ENCODE measurements at places on chromosomes 16 and 17. TPM values are rescaled to one million over a fixed set of nuclear protein-coding genes. Genes with fewer than 3 reads are reported as not detected.

CALCOCO2 gene
- total RNA-seq: 93.3 TPM

- DNase-seq: no peak
- no peak overlapping the region for H3K4me3 ChIP-seq
- no peak overlapping the region for H3K27ac ChIP-seq
- no peaks in the 10 kb centered on the region for H3K36me3 ChIP-seq
Measured at GRCh38 chr17:79465011-79465680, 145.7 kb downstream of the RBFOX3 start.

KRT39 gene
- total RNA-seq: not detected

DNA sequence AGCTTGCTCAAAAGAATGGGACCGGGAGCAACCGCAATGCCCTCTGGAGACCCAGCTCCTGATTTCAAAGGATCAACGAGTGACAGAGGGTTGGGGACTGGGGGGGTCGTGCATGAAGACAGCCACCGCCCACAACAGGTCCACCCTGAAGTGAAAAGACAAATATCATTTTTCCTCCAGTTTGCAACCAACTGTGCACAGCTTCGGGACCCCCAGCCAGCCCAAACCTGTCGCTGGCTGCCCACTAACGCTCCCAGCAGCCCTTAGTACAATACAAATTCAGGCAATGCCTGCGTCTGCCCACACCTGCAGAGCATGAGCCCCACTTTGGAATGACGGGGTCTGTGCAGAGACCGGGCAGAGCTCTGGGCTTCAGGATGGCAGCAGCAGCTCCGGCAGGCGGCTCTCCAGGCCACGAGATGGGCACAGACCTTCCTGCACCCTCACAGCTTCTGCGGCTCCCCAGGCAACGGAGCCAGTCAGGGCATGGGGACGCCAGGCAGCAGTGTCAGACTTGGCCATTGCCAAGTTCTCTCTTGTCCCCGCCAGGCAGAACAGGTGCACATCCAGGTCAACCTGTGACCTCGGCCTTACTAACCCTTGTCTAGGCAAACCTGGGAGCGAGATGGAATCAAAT, 60.1 kb downstream of the TBC1D16 start:
- no peaks in the 10 kb centered on the region for H3K4me1 ChIP-seq
- no peaks in the 10 kb centered on the region for H3K36me3 ChIP-seq
- no peak overlapping the region for H3K27ac ChIP-seq

DNA sequence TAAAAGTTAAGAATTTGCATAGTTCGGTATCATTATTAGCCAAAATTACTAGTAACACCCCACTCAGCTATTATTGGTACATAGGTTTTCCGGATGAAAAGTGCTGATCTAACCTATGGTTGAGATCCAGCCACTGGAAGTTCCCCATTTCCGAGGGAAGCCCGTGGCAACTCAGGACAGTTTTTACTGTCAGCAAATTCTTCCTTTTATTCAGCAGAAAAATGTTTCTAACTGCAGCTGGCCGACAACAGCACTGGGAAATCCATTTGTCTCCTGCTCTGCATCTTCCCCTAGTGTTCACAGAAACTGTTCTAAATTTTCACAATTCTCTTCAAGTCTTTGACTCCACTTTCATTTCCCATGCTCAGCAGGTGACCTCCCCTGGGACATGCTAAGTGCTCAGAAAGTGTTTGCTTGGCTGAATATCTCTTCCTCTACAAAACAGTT, 15.5 kb upstream of the MMD start:
- H3K27ac ChIP-seq: no peak overlapping the region
- H3K27me3 ChIP-seq: no peaks in the 10 kb centered on the region
- peaks cover 8% of the 10 kb centered on the region for H3K4me1 ChIP-seq
- no peaks in the 10 kb centered on the region for H3K36me3 ChIP-seq

DNA sequence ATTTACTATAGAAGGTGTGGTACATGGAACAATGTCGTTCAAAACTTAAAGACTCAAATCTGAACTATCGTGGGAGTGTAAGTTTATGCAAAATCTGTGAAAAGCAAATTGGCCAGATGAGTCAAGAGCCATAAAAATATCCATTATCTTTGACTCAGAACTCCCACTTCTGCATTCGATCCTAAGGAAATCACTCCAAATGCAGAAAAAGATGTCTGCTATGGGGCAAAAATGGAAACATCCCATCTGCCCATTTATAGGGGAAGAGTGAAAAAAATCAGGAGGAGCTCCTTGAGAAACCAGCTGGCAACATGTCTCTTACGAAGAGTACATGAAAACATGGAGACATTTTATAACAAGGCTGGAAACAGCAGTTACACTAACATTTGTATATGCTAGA, 43.6 kb upstream of the CCDC182 start:
- H3K4me1 ChIP-seq: no peaks in the 10 kb centered on the region
- no peak overlapping the region for H3K27ac ChIP-seq
- H3K36me3 ChIP-seq: no peaks in the 10 kb centered on the region
- DNase-seq: no peak

GRCh38 chr16:84618581-84619460, 943 bp upstream of the COTL1 start:
- peak; percentile 43 for DNase-seq
- H3K36me3 ChIP-seq: no peaks in the 10 kb centered on the region
- no peaks in the 10 kb centered on the region for H3K27me3 ChIP-seq

KRTAP4-7 gene
- not detected for total RNA-seq

CIBAR2 gene
- not detected for total RNA-seq

- H3K4me3 ChIP-seq: no peak overlapping the region
- peaks cover 11% of the 10 kb centered on the region for H3K4me1 ChIP-seq
- DNase-seq: no peak
Measured at GRCh38 chr17:35773679-35774425, 13.2 kb downstream of the C17orf50 start.

- no peaks in the 10 kb centered on the region for H3K36me3 ChIP-seq
- no peak overlapping the region for H3K4me3 ChIP-seq
- DNase-seq: no peak
- no peaks in the 10 kb centered on the region for H3K27me3 ChIP-seq
- H3K4me1 ChIP-seq: no peaks in the 10 kb centered on the region
Measured at GRCh38 chr17:62793919-62794665, 14.0 kb downstream of the MARCHF10 start.

CD300H gene
- not detected for total RNA-seq

DNA sequence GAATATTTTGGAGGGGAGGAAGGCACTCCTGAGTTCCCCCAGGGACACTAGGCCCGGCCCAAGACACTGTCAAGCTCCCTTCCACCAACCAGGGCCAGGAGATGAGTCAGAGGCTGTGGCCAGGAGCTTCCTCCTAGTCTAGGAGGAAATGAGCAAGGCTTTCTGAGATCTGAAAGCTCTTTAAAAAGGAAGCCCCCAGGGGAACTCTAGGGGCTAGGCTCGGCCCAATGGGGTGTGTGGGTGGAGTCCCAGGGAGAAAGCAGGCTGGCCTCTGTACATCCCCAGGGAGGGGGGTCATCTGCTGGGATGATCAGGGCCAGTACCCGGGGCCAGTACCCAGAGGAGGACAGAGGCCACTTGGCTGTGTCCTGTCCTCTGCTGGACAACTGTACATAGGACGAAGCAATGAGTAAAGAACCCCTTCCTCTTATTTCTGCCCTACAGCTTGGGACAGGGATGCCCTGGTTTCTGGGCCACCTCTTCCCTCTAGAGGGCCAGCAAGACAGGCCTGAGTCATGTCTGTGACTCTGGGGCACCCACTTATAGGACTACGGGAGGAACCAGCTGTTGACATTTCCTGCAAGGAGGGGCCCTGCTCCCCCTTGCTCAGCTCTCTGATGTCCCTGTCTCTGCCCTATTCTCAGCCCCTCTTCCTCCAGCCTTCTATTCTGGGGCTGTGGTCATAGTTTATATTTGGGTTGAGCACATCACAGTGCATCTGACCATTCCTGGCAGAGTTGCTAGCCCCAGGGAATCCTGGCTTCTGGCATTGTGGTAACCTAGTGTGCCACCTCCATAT, 2.7 kb downstream of the FHOD1 start:
- no peak overlapping the region for H3K4me3 ChIP-seq
- no peaks in the 10 kb centered on the region for H3K36me3 ChIP-seq
- DNase-seq: peak; percentile 63
- H3K4me1 ChIP-seq: no peaks in the 10 kb centered on the region
- H3K27me3 ChIP-seq: no peaks in the 10 kb centered on the region

KRT32 gene
- total RNA-seq: not detected

DNA sequence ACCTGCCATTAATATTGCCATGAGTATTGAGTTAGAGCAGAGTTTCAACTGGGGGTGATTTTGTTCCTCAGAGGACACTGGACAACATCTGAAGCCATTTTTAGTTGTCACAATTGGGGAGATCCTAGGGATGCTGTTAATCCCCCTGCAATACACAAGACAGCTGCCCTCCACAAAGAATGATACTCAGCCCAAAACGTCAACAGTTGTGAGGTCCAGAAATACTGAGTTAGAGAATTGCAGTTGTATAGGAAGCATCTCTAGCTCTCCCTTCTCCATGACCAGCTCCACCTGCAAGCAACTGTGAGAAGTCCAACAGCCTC, 614.0 kb upstream of the CDH5 start:
- no peak overlapping the region for H3K4me3 ChIP-seq
- no peak overlapping the region for H3K27ac ChIP-seq
- DNase-seq: no peak
- no peaks in the 10 kb centered on the region for H3K27me3 ChIP-seq

TRPV2 gene
- total RNA-seq: 5.5 TPM

ABCA5 gene
- total RNA-seq: 35.1 TPM

DNA sequence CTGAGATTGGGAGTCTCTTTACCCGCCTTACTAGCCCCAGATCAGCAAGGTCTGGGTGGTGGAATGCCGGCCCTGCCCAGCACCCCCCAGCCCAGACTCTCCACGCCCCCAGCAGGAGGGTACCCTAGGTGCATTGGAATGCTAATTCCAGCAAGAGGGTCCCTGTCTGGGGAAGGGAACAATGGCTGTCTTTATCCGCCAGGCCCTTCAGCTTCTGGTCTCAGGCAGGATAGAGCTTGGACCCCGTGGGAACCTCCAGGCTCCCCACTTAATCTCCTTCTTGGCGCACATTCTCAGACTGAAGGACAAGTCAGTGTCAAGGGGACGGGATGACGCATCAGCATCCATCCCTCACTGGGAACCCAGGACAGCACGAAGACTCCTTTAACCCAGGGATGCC, 85.1 kb downstream of the LITAF start:
- no peaks in the 10 kb centered on the region for H3K27me3 ChIP-seq
- no peak overlapping the region for H3K4me3 ChIP-seq
- peaks cover 12% of the 10 kb centered on the region for H3K4me1 ChIP-seq
- no peaks in the 10 kb centered on the region for H3K36me3 ChIP-seq

DNA sequence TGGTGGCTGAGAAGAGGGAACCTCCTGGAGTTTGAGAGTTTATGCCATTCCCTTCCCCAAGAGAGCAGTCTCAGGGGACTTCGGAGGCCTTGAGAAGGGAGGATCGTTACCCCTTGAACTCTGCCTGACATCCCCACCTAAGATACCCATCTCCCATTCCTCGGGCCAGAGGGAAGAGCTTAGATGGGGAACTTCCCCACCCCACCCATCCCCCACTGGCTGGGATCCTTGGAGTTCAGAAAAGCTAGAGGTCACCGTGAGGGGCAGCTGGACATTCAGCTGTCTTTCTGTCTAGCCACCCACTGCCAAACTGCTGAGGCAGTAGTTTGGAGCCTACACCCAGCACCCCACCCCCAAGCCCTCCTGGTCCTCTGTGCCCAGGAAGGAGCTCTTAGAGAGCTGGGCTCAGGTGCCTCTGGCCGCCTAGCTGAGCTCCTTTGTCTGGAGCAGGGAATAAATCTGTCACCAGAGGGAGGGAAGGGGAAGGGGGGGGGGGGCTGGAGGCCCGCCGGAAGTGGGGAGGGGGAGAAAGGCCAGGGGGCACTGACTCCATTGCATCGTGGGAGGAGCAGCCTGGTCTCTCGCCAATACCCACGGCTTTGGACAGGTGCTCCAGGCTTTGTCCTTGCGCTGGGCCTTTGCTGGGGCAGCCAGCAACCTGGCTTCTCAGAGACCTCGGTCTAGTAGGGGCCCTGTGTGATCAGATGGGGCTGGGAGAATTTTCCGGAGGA, 1.0 kb downstream of the HSD11B2 start:
- peaks cover 26% of the 10 kb centered on the region for H3K4me1 ChIP-seq
- no peaks in the 10 kb centered on the region for H3K36me3 ChIP-seq
- H3K27me3 ChIP-seq: no peaks in the 10 kb centered on the region
- DNase-seq: no peak
- H3K27ac ChIP-seq: peak overlapping the region; percentile 19

DNA sequence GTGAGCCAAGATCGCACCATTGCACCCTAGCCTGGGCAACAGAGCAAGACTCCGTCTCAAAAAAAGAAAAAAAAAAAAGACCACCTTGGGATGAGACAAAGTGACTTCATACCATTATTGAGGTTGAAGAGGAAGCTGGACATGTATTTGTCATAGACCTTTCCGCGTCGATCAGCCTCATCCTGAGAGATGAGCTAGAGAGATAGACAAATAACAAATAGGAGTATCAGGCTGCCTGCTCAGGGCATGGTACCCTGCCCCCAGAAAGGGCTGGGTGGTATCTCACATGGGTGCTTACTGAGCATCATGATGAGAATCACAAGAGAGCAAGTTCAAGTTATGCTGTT, 22.1 kb downstream of the CNTNAP1 start:
- H3K27ac ChIP-seq: no peak overlapping the region
- H3K4me1 ChIP-seq: no peaks in the 10 kb centered on the region
- DNase-seq: no peak
- H3K27me3 ChIP-seq: no peaks in the 10 kb centered on the region

DNA sequence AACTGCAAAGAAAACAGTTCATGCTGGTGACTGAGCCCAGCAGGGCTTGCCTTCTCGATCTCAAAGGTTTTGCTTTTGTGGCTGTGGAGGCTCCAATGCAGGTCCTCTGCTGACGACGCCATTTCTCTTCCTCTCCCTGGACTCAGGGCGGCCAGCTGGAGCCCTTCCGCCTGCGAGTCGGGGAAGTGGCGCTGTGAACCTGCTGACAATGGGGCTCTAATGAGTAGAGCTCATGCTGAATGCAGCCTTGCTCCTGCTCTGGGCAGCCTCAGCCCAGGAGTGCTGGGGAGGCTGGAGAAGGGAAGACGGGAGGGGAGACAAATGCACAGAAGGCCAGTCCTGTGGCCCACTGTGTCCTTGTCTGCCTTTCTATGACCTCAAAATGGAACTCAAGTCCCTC, 43.8 kb downstream of the VAC14 start:
- no peak for DNase-seq
- H3K4me3 ChIP-seq: no peak overlapping the region
- H3K4me1 ChIP-seq: no peaks in the 10 kb centered on the region
- H3K27me3 ChIP-seq: no peaks in the 10 kb centered on the region
- H3K27ac ChIP-seq: no peak overlapping the region

- H3K36me3 ChIP-seq: no peaks in the 10 kb centered on the region
- H3K27me3 ChIP-seq: no peaks in the 10 kb centered on the region
- H3K4me1 ChIP-seq: no peaks in the 10 kb centered on the region
Measured at GRCh38 chr16:70715860-70716357, 30.1 kb upstream of the MTSS2 start.

GRCh38 chr16:46844771-46845170, 13.8 kb upstream of the C16orf87 start:
- H3K27ac ChIP-seq: no peak overlapping the region
- no peak overlapping the region for H3K4me3 ChIP-seq
- H3K4me1 ChIP-seq: no peaks in the 10 kb centered on the region
- H3K36me3 ChIP-seq: no peaks in the 10 kb centered on the region
- no peak for DNase-seq
- H3K27me3 ChIP-seq: no peaks in the 10 kb centered on the region
